ENCODE measurements at places on chromosomes 5 and 9.

DNA sequence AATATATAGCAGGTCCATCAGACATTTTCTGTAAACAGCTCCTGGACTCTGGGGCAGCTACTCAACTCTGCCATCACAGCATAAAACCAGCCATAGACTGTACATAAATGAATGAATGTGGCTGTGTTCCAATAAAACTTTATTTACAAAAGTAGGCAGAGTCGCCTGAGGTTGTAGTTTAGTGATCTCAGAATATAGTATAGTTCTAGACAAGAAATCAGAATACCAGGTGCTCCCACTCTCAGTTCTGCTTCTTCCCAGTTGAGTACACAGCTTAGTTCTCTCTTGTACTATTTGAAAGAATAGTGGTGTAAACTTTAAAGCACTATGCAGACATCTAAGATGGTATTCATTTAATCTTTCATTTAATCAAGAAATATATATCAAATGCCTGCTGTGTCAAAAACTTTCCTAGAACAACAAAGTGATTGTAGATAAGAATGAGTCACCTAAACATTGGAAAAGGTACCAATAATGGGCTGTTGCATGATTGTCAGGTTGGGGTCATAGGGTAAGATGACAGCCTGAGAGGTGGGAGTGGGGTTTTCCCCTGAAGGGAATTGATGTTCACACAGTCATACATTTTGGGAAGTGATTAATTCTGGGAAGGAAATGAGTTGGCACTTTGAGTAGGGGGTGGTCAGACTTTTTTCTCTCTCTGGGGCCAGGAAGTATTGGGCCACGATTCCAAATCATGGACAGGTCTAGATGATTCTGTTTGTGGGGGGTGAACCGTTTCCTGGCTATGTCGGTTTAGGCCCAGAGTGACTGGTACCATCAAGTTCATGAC, 37.0 kb downstream of the TNFSF8 start:
- DNase-seq, result no peak

- no peak for DNase-seq
These were observed 14.3 kb downstream of the IL5 start for GRCh38 chr5:132528866-132529634.

DNA sequence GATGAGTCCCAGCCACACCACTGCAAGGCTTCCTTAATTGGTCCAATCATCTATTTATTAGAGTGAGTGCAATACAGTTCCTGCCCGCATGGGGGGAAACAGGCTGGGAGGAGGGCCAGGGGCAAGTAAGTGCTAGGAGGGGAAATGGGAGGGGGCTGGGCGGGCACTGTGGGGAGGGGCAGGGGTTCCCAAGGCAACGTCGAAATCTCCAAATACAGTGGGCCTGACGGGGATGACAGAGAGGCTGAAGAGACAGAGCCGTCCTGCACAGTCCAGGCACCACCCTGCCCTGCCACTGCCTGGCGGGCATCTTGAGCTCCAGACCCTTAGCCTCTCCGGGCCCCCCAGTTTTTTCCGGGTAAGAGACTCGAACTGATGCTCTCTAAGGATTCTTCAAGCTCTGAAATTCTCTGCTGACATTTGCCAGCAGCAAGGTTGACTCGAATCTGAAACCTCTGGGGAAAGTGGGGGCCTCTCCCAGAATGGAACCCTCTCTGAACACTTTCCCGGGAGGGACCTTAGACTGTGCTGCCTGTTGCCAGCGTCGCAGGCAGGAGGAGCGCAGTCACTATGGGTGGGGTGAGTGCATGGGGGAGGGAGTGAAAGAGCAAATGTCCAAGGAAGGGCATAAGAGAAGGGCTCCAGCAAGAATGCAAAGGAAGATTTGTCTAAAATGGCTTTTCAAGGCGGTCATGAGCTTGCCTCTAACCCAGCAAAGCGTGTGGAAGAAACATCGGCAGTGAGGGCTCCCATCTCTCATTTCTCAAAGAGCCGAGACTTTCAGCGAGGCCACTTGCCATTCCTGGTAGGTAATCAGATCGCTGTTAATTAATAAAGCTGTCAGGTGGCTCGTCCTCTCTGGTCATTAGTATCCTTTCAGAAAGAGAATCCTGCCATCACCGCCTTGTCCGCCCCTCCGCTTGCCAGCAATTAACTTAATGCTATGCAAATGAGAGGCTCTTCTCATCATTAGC, 99.0 kb downstream of the GTF3C4 start:
- peak; percentile 39 for DNase-seq

DNA sequence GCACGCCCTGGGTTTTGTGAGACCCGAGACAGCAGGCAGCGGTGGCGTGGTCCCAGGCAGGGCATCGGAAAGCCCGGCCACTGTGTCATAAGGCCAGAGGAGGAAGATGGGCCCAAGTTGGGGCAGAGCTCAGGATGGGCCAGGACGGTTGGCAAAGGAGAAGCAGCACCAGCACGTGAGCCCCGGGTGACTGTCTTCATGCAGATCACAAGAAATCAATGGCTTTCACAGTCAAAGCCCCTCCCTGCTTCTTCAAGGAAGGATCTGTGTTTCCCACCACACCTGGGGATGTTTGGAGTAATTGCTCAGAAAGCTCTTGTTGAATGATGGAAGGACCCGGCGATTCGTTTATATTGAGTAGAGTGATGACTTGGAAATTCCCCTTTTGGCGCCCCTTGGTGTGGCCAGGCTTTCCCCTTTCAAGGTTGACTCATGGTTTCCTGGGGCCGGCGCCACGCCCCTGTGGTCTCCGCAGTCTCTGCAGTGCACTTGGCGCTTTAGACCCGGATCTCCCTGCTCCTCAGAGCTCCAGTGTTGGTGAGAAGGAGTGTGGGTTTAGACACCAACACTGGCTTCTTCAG, 52.1 kb downstream of the IL31RA start:
- peak; percentile 42 for DNase-seq

GRCh38 chr5:68319706-68320412, 104.3 kb downstream of the PIK3R1 start:
- DNase-seq, result no peak

Data from stimulated activated CD8-positive, alpha-beta memory T cell treated with anti-CD3 and anti-CD28 coated beads, Interleukin-15, amount 100 ng/mL, for 1 hour (primary cell).